ENCODE measurements at places on chromosomes 7 and 10. TPM values are rescaled to one million over a fixed set of nuclear protein-coding genes. Genes with fewer than 3 reads are reported as not detected.
A peak's percentile ranks its signal among the peaks of the same experiment; 100 is the strongest.

DNA sequence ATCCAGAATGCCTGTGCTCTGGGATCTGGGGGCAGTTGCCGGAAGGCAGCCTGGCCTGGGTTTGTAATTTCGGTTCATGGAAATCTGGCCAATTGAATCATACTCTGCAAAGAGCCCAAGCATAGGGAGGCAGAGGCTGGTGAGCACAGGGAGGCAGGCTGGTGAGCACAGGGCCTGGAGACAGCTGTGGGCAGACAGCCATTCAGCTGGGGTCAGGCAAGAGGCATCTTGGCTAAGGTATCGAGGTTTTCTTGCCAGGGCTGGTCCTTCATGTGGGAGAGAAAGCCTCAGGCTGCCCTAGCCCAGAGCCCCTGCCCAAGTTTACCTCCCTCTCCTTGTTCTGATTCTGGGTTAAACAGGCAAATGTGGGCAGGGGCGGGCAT, 63.7 kb upstream of the BAIAP2L1 start:
- H3K36me3 ChIP-seq = no peaks in the 10 kb centered on the region
- H3K4me1 ChIP-seq = no peaks in the 10 kb centered on the region
- no peaks in the 10 kb centered on the region for H3K27me3 ChIP-seq

DNA sequence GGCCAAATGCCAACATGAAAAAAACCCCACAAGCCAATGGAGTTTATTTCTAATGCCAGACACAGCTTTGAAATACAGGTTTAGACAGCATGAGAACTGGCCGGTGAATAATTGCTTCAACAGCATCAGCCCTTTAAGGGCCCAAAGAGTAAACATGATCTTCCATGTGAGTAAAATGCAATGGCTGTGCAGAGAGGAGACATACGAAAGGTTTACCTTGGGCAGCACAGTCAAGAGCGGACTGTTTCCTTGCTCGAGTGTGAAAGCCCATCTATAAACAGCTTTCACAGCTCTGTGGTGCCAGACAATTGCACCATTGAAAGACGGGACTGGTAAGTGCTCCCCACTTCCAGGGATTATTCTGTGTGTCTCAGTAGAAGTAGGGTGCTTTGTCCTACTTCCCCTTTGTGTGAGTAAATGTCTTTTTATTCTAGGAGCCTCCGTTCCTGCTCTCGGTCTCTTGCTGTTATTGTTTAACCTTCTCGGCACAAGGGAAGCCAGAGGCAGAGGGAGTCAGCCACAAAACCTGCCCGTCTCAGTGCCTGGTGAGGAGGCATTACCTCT, 77.8 kb upstream of the KAT6B start:
- DNase-seq = no peak
- no peak overlapping the region for H3K4me3 ChIP-seq
- no peaks in the 10 kb centered on the region for H3K27me3 ChIP-seq
- no peaks in the 10 kb centered on the region for H3K4me1 ChIP-seq
- no peak overlapping the region for H3K27ac ChIP-seq

DNA sequence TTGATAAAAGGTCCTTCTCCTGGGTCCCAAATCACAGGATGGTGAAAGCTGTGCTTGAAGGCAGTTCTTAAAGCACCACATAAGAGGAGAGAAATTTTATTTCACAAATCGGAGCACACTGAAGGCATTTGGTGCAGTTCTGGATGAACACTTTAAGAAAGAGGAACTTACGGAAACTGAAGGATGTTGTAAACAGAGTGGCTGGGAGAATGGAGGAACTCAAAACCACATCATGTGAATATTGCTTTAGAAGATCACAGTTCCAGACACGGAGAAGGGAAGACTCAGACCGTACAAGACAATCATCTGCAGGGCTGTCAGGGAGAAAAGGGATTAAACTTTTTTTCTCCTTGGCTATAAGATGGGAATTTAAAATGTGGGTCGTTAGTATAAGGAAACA, 9.0 kb upstream of the GPR141 start:
- H3K27ac ChIP-seq = no peak overlapping the region
- H3K4me3 ChIP-seq = no peak overlapping the region
- DNase-seq = no peak
- no peaks in the 10 kb centered on the region for H3K4me1 ChIP-seq
- no peaks in the 10 kb centered on the region for H3K27me3 ChIP-seq

The ZNF394 gene
- 26.1 TPM for total RNA-seq

GRCh38 chr7:104928721-104929400, 85.1 kb upstream of the KMT2E start:
- DNase-seq = no peak
- no peak overlapping the region for H3K27ac ChIP-seq
- no peak overlapping the region for H3K4me3 ChIP-seq
- no peaks in the 10 kb centered on the region for H3K36me3 ChIP-seq

The SUPV3L1 gene
- 26.0 TPM for total RNA-seq

The GRID2IP gene
- 0.28 TPM for total RNA-seq

DNA sequence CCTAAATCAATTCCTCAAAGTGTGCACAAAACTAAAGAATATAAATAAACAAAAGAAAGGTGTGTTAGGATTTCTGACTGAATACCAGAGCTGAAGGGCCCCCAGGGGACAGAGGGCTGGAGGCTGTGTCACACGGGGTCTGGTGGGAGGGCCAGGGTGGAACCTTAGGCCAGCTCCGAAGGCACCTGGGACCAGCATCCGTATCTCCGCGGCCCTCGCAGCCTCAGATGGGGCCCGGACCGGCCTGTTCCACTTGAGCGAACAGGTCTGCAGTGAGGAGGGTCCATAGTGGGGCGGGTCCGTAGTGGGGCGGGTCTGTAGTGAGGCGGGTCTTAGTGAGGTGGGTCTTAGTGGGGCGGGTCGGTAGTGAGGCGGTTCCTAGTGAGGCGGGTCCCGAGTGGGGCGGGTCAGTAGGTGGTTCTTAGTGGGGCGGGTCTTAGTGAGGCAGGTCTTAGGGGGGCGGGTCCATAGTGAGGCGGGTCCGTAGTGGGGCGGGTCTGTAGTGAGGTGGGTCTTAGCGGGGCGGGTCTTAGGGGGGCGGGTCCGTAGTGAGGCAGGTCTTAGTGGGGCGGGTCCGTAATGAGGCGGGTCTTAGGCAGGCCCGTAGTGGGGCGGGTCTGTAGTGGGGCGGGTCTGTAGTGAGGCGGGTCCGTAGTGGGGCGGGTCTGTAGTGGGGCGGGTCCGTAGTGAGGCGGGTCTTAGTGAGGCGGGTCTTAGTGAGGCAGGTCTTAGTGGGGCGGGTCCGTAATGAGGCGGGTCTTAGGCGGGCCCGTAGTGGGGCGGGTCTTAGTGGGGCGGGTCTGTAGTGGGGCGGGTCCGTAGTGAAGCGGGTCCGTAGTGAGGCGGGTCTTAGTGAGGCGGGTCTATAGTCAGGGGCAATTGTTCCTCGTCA, 15.1 kb downstream of the GPR146 start:
- peaks cover 2% of the 10 kb centered on the region for H3K27me3 ChIP-seq
- H3K4me3 ChIP-seq = no peak overlapping the region
- no peak for DNase-seq
- H3K27ac ChIP-seq = no peak overlapping the region
- peaks cover 6% of the 10 kb centered on the region for H3K4me1 ChIP-seq

DNA sequence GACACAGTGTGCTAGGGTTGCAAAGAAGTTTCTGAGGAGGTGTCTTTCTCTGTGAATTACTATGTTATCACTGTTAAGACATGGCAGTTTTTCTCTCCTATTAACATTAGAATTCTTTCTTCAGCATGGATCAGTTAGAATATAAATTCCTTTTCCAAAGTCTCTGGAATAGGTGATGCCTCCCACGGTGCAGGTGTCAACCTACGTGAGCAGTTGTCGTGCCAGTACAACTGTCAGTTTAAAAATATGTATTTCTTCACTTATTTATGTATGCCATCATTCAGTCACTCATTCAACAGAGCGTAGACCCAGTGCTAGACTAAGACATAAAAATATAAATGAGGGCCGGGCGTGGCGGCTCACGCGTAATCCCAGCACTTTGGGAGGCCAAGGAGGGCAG, 83.5 kb downstream of the TACC2 start:
- no peaks in the 10 kb centered on the region for H3K36me3 ChIP-seq
- H3K4me1 ChIP-seq = no peaks in the 10 kb centered on the region
- H3K27me3 ChIP-seq = no peaks in the 10 kb centered on the region
- DNase-seq = no peak
- H3K4me3 ChIP-seq = no peak overlapping the region

- no peak overlapping the region for H3K27ac ChIP-seq
- DNase-seq = no peak
- no peak overlapping the region for H3K4me3 ChIP-seq
- no peaks in the 10 kb centered on the region for H3K4me1 ChIP-seq
- H3K36me3 ChIP-seq = no peaks in the 10 kb centered on the region
- peaks cover 96% of the 10 kb centered on the region for H3K27me3 ChIP-seq
Observed at GRCh38 chr10:100741378-100742075, 3.9 kb upstream of the PAX2 start.

The ZSCAN21 gene
- 10.8 TPM for total RNA-seq

The ANKRD2 gene
- total RNA-seq = 0.05 TPM

DNA sequence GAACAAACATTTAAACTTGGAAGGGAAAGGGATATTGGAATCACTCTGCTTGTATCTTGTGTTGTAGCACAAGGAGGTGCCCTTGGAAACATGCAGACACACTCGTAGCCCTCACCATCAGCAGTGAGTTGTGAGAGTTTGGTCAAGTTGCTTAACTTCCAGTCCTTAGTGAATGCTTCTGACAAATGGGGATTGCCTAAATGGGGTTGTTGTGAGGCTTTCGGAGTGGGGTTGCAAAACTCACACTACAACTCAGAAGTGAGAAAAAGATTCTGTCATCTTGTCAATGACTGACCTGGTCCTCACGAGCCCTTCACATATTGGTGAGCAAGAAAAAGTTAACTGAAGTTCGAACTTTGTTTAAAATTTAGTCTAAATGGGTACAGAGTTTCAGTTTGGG, 29.0 kb upstream of the GSDME start:
- DNase-seq = no peak
- no peaks in the 10 kb centered on the region for H3K4me1 ChIP-seq
- H3K4me3 ChIP-seq = no peak overlapping the region
- no peaks in the 10 kb centered on the region for H3K36me3 ChIP-seq
- no peak overlapping the region for H3K27ac ChIP-seq
- no peaks in the 10 kb centered on the region for H3K27me3 ChIP-seq

DNA sequence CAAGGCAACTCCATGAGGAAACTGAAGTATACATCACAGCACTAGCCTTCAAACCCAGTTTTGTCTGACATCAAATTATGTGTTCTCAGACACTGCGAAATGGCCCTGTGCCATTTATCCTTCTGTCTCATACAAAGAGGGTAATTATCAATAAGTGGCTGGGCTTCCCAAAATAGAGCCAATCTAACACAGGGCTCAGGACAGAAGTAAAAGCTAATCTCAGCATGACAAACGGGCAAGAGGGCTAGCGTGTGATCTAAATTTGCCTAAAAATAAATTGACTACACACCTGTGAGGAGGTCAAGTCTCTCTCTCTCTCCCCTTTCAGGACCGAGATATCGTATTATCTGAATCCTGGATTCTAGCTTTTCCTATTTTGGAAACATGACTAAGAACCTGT, 67.2 kb downstream of the DGKB start:
- H3K27me3 ChIP-seq = no peaks in the 10 kb centered on the region
- H3K4me3 ChIP-seq = no peak overlapping the region
- no peaks in the 10 kb centered on the region for H3K36me3 ChIP-seq
- DNase-seq = no peak
- H3K27ac ChIP-seq = no peak overlapping the region

DNA sequence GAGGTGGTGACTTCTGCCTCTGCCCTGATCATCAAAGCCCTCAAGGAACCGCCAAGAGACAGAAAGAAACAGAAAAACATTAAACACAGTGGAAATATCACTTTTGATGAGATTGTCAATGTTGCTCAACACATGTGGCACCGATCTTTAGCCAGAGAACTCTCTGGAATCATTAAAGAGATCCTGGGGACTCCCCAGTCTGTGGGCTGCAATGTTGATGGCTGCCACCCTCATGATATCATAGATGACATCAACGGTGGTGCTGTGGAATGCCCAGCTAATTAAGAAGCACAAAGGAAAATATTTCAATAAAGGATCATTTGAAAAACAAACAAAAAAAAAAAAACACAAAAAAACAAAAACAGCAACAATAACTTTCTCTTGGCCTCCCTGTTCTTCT, 59.5 kb upstream of the TOMM7 start:
- no peak overlapping the region for H3K4me3 ChIP-seq
- H3K27me3 ChIP-seq = no peaks in the 10 kb centered on the region
- H3K27ac ChIP-seq = no peak overlapping the region

DNA sequence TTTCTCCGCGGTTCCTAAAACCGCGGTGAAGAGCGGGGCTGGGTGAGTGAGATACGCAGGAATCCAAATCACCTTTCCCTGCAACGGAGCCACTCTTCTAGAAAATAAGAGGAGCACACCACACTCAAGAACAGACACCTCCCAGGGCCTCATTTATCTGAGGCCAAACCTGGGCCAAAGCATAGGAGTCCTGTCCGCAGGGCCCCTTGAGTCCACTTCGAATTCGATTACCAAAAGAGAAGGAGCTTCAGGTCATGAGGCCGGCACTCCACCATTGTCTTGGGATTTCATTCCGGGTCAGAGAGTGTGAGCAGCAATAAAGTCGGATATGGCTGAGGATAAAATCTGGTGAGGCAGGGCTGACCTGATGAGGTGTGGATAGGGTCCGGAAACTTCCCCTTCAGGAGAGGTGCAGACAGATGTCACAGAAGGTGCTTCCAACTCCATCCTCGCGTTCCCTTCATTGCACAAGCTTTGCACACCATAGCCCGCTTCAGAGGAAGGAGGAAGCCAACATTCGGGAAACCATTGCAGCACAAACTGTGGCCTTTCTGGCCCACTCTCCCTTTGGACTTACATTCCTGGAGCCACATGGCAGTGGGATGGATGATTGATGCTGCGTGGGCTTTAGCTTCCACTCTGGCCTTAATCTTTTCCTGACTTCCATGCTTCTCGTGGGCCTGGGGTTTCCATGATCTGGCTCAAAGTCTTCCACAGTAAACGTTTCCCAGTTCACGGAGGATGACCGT, 27.2 kb upstream of the ZNF273 start:
- H3K4me1 ChIP-seq = no peaks in the 10 kb centered on the region
- no peaks in the 10 kb centered on the region for H3K27me3 ChIP-seq
- H3K36me3 ChIP-seq = no peaks in the 10 kb centered on the region
- no peak for DNase-seq
- no peak overlapping the region for H3K4me3 ChIP-seq

The TEX36 gene
- not detected for total RNA-seq

GRCh38 chr7:140696024-140696679, 356 bp upstream of the NDUFB2 start:
- peaks cover 9% of the 10 kb centered on the region for H3K36me3 ChIP-seq
- H3K4me3 ChIP-seq = peak overlapping the region; percentile 95
- peaks cover 18% of the 10 kb centered on the region for H3K4me1 ChIP-seq

- H3K27me3 ChIP-seq = peaks cover 35% of the 10 kb centered on the region
- peak within 1 kb of the TSS; percentile 68 for H3K4me3 ChIP-seq
- DNase-seq = peak; percentile 71
- H3K4me1 ChIP-seq = peaks cover 25% of the 10 kb centered on the region
- H3K36me3 ChIP-seq = peaks cover 5% of the 10 kb centered on the region
- H3K27ac ChIP-seq = peak within 1 kb of the TSS; percentile 75
Observed at GRCh38 chr7:149773446-149774236, at the start of gene ZNF467. TSS of gene ZNF467 (minus strand) at chr7:149773588. CDS start at chr7:149771032, 2,556 bp downstream.

GRCh38 chr7:100435401-100436304, 644 bp downstream of the PPP1R35 start:
- H3K4me1 ChIP-seq = peaks cover 55% of the 10 kb centered on the region
- H3K27me3 ChIP-seq = no peaks in the 10 kb centered on the region
- peaks cover 34% of the 10 kb centered on the region for H3K36me3 ChIP-seq

The ADIRF gene
- total RNA-seq = 23.8 TPM

The CYP2E1 gene
- 3.4 TPM for total RNA-seq
